ENCODE measurements at places on chromosomes 4 and X.

DNA sequence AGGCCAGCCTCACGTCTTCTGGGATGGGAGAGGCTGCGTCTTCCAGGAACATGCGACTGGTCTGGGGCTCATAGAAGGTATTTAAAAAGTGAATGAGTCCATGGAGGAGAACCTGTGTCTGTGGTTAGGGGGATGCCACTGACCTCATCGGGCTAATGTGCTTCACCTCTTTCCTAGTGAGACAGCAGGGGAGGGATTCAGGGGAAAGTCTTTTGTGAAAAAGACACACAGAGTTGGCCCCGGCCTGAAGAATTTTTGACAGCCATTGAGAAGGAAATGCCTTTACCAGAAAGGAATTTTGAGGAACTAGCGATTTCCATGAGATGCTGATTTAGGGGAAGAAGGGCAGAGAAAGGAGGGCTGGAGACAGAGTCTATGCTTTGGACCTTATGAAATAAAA, 11.0 kb upstream of the C4orf50 start:
- DNase-seq: no peak

DNA sequence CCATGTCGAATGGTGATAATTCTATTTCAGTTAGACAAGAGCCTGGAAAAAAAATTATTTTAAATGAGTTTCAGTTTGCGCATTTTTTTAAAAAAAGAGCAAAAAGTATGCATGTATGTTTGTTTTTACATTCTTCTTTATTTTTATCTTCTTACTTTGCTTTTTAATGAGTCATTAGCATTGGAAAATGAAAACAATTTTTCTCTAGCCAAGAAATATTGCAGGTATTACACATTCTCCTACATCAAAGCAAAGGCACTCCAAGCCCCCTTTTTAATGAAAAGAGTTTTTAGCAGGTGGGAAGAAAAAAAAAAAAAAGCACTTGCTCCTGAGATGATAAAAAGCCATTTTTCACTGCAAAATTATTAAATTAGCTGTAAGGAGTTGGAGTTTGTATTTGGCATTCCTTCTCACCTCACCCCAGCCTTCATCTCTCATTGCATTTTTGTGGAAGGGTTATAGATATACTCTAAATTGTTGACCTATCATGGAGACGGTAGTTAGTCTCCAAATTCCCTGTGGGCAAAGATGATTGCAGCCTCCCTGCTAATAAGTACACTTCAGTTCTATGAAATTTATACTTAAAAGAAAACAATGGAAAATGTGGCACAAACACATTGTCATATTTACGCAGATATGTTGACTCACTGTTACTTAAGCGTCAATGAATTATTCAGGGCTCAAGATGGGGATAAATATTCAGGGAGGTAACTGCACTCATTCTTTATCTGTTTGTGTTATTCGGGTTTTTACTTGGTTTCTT, 43.8 kb downstream of the PALLD start:
- DNase-seq: no peak

DNA sequence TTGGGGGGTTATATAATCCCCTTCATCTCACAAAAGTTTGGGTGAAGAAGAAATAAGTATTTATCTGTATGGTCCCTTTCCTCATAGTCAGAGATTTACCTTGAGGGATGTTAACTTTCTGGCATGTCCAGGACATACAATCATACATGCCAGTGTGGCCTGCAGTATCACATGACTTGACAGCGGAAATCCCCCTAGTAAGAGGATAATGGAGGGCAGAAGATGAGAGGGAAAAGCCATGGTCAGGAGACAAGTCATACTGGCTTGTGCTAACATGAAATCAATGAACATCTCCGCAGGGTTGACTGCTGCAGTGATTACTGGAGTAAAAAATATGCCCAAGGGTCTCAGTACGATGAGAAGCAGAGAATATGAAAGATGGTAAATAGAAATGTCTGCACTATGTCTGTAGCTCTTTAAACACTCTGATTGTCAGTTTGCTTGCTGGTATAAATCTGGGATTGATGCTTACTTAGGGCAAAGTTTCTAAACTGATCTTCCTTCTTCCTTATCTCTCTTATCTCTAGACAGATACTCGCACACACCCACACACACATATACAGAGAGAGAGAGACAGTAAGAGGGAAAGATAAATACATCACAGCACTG, 1385.6 kb upstream of the ADGRL3 start:
- DNase-seq: no peak

DNA sequence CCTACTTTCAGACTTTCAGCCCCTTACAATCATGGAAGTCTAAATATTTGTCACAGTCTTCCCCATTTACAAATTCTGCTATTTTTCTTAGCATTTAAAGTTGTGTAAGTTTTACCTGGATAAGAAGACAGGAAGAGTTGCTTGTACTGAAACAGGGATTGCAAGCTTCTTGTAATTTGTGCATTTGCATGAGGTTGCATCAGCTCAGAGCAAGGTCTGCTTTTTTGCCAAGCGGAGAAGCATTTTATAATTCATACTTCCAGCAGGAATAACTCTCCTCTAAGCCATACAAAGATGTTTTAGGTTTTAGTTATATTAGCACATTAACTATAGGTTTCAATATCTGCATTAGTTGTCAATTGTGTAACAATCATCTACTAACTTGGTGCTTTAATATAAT, 922.0 kb upstream of the PABPC4L start:
- no peak for DNase-seq

DNA sequence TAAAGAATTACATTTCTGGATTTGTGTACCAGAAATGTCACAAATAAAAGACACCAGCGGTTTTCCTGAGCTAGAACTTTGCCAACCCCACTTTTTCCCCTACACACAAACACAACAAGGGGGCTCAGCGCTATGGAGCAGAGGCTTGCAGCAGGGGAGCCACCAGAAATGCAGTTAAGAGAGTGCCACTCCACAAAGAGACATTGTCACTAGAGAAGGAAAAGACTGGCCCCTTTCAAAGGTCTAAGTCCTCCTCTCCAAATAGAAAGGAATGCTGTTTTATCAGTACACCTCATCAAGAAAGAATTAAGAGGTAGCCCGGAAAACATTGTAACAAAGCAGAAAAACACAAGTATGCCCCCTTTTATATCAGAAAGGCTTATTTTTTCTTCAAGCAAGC, 419.5 kb downstream of the HNRNPD start:
- no peak for DNase-seq

DNA sequence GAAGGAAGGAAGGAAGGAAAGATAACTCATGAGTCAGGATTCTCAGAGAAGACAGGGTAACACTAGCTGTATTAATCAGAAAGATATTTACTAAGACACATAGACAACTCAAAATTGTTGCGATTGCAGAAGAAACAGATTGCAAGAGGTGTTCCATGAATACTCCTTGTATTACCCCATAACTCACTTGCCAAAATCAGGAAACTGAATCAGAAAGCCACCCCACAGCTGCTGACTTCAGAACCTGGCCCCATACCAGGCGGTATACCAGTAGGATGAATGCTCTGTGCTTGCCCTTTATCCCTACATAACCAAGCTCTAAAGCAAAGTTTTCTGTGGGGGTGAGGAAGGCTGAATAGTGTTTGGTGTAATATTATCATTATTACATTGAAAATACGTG, 468.5 kb downstream of the IQCM start:
- no peak for DNase-seq

DNA sequence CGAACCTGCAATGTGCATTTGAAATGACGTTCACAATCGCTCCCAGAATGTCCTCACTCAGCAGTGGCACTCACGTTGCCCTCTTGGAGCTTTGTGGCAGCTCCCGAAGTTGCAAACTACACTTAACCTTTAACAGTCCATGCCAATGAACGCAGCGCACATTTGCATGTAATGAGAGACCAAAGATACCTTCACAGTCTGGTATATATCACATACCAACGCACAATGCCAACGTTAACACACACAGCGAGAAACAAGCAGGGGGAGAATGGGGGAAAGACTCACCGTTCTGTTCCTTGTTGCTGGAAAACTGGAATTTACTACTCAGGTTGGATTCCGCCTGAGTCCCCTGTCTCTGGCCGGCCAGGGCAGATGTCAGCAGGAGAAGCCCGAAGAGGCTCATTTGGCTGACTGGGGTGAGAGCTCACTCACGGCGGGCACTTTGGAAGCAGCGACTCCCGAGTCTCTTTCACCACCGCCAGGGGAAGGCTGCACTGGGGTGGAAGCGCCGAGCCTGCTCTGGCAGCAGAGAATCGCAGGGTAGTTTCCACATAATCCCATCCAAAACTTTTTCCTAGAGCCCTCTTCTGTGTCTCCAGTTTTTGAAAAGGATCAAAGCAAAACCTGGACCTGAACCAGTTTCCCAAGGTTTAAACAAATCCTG, 966 bp downstream of the PDGFC start:
- DNase-seq: no peak

- no peak for DNase-seq
Measured at GRCh38 chr4:177190995-177191580, 118.6 kb upstream of the NEIL3 start.

GRCh38 chrX:128961290-128961689, 562.0 kb downstream of the SMARCA1 start:
- DNase-seq: no peak

- no peak for DNase-seq
Measured at GRCh38 chr4:98572697-98573096, 85.7 kb downstream of the TSPAN5 start.

DNA sequence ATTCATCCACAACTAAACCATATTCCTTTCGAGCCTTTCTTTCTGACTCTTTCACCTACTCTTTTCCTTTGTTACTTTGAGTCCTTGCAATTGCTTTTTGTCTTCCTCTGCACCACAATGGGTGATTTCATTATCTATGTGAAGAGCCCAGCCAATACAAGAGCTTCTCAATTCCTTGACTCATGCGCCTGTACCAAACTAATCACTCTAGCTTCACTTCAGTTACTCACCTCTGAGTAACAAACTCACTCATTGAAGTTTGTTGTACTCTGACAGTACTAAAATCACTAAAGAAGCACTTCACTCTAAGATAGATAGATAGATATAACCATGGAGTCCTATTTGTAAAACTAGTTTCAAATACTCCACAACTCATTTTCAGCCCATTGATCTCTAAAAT, 191.7 kb upstream of the EPHA5 start:
- DNase-seq: no peak

- DNase-seq: no peak
Measured at GRCh38 chrX:29478336-29479069, 736.9 kb upstream of the MAGEB2 start.

DNA sequence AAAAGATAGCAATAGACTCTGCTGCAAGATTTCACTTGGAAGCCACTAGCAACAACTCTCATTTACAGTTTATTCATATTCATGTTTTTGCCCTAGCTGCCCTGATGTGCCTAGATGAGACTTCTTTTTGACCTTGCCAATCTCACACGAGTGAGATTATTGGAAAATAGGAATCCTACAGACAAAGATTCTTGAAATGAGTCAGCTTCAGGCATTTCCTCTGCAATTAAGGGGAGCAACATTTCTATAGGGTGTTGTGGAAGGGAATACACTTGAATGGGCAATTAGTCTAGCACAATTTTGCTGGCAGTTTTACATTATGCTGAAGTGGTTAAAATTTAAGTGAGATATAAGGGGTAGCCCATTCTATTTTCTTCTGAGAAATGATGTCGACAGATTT, 217.0 kb upstream of the FAT4 start:
- DNase-seq: no peak

- DNase-seq: no peak
Measured at GRCh38 chr4:125323654-125324053, 8.9 kb downstream of the FAT4 start.

DNA sequence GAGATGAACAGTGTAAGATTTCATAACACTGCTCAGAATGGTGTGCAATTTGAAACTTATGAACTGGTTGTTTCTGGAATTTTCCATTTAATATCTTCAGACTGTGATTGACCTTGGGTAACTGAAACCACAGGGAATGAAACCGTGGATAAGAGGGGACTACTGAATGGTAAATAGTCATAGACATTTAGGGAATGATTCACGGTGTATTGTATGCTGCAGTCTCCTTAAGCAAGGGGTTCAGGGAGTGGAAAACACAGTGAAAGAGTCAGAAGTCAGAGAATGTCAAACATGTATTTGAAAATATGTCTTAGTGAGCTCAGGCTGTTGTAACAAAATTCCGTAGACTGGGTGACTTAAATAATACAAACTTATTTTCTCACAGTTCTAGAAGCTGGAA, 398.2 kb upstream of the DIPK2B start:
- DNase-seq: no peak
